ENCODE measurements at places on chromosomes 3 and 15. TPM values are rescaled to one million over a fixed set of nuclear protein-coding genes. Genes with fewer than 3 reads are reported as not detected.

The PRR23C gene
- total RNA-seq = not detected

The LYZL4 gene
- total RNA-seq = not detected

The DUOXA1 gene
- 1.4 TPM for total RNA-seq

The LMAN1L gene
- not detected for total RNA-seq

The EXD1 gene
- total RNA-seq = not detected

The CD200 gene
- 42.1 TPM for total RNA-seq

The STAG1 gene
- 39.7 TPM for total RNA-seq

The AADACL2 gene
- total RNA-seq = not detected

The PAK2 gene
- 71.9 TPM for total RNA-seq

The RBSN gene
- 25.7 TPM for total RNA-seq

The SOX2 gene
- total RNA-seq = 72.0 TPM

The SLC28A2 gene
- total RNA-seq = 1.2 TPM

The GPR171 gene
- total RNA-seq = not detected

The SLC15A2 gene
- 4.2 TPM for total RNA-seq

The LINGO1 gene
- total RNA-seq = 35.1 TPM

The FBLN2 gene
- total RNA-seq = 14.1 TPM

The TMEM212 gene
- total RNA-seq = not detected

The EIF4A2 gene
- 498 TPM for total RNA-seq

The TM4SF18 gene
- 0.36 TPM for total RNA-seq

All from progenitor cell of endocrine pancreas (in vitro differentiated cells).